ENCODE measurements at places on chromosomes 4 and X. TPM values are rescaled to one million over a fixed set of nuclear protein-coding genes. Genes with fewer than 3 reads are reported as not detected.

SEC31A gene
- total RNA-seq, result 121 TPM

RRH gene
- total RNA-seq, result not detected

HSFX3 gene
- not detected for total RNA-seq

RASL11B gene
- 0.66 TPM for total RNA-seq

F8A3 gene
- 23.5 TPM for total RNA-seq

ANOS1 gene
- total RNA-seq, result 1.1 TPM

TTC29 gene
- total RNA-seq, result not detected

STOX2 gene
- total RNA-seq, result 9.6 TPM

ATP1B4 gene
- total RNA-seq, result not detected

FREM3 gene
- total RNA-seq, result not detected

GPR119 gene
- total RNA-seq, result not detected

CD40LG gene
- total RNA-seq, result 0.36 TPM

TMPRSS11D gene
- not detected for total RNA-seq

TRAM1L1 gene
- 1.1 TPM for total RNA-seq

GK gene
- 2.5 TPM for total RNA-seq

TMSB15B gene
- total RNA-seq, result 10.5 TPM

PNMA6A gene
- total RNA-seq, result 3.1 TPM

MAGEA1 gene
- not detected for total RNA-seq

VGLL1 gene
- total RNA-seq, result not detected

PAK3 gene
- 1.1 TPM for total RNA-seq

CT45A1 gene
- total RNA-seq, result not detected

FATE1 gene
- not detected for total RNA-seq

SHROOM3 gene
- 6.1 TPM for total RNA-seq

GLRA2 gene
- total RNA-seq, result not detected

RNF212 gene
- 3.1 TPM for total RNA-seq

FAM241A gene
- 3.0 TPM for total RNA-seq

ARMCX1 gene
- total RNA-seq, result 63.1 TPM

NHS gene
- total RNA-seq, result 10.7 TPM
